Fibroblast of villous mesenchyme (primary cell): ENCODE measurements at places on chromosomes 11 and 22. TPM values are rescaled to one million over a fixed set of nuclear protein-coding genes. Genes with fewer than 3 reads are reported as not detected.

- DNase-seq: no peak
These were observed 25.7 kb downstream of the MPPED2 start for GRCh38 chr11:30560206-30561106.

The CARD18 gene
- total RNA-seq: under 0.01 and 2.9 TPM in 2 replicates

GRCh38 chr22:45452565-45453379 lies 39.3 kb downstream of the RIBC2 start:
- DNase-seq: peak; percentile 36

DNA sequence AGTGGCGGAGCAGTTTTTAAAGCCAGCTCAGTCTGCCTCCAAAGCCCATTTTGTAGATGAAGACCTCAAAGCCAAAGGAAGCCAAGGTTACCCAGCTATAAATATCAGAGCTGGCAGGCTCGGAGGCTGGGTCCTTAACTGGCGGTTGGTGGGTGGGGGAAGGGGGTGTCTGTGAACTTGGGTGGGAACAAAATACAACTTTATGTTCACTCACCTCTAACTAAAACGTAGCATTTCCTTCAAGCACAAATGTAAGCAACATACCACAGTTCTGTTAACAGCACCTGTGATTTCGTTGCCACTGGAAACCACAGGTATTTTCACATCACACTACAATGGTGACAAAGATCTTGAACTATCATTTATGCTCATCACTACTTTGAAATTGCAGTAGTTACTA lies 99.7 kb upstream of the SYT13 start:
- no peak for DNase-seq

The KCNC1 gene
- total RNA-seq: 0.64 TPM in 1 of 2 replicates, not detected in the other

The DGAT2 gene
- total RNA-seq: 0.32 and 0.43 TPM in 2 replicates

- no peak for DNase-seq
These were observed 31.3 kb downstream of the LRRC74B start for GRCh38 chr22:21076912-21077625.

DNA sequence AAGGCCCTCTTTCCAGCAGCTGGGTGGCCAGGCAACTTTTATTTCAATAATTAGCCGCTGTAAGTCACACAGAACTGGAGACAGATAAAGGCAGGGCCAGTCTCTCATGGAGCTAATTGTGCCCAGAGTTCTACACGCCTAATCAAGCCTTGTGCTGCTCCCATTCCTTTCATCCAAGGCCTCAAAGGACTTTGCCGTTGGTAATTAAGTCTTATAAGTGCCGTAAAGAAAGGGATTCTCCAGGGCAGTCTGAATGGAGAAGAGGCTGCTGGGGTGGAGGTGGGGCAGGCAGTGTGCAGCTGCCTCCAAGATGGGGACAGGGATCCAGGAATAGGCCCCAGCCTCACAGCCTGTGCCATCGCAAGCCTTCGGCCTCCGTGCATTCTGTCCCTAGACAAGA lies 357.9 kb downstream of the TENM4 start:
- no peak for DNase-seq

The TMEM191B gene
- 1.3 and 2.3 TPM in 2 replicates for total RNA-seq

The SAA1 gene
- 0.43 TPM in 1 of 2 replicates, not detected in the other for total RNA-seq

- no peak for DNase-seq
These were observed 45.0 kb upstream of the ASPHD2 start for GRCh38 chr22:26383968-26384556.

GRCh38 chr11:14451825-14452224 lies 47.8 kb downstream of the COPB1 start:
- no peak for DNase-seq

DNA sequence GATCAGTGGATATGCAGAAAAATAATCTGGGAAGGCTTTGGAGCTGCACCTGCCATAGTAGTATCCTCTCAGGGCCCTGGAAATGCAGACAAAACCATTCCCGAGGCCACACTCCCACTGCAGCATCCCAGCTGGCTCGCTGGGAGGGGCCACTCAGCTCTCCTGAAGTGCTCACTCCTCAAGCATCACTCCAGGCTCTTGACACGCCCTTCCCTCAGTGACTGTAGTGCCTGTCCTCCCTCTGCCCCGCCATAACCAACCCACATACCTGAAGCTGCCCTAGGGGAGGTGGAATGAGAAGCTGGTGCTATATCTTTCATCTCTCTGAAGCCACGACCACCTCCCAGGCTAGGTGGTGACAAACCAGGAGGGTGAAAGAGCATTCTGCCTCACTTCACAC lies 4.8 kb downstream of the DSCAML1 start:
- no peak for DNase-seq
